NCI-H1092 (cell line): ENCODE measurements at places on chromosomes 1 and 21.

DNA sequence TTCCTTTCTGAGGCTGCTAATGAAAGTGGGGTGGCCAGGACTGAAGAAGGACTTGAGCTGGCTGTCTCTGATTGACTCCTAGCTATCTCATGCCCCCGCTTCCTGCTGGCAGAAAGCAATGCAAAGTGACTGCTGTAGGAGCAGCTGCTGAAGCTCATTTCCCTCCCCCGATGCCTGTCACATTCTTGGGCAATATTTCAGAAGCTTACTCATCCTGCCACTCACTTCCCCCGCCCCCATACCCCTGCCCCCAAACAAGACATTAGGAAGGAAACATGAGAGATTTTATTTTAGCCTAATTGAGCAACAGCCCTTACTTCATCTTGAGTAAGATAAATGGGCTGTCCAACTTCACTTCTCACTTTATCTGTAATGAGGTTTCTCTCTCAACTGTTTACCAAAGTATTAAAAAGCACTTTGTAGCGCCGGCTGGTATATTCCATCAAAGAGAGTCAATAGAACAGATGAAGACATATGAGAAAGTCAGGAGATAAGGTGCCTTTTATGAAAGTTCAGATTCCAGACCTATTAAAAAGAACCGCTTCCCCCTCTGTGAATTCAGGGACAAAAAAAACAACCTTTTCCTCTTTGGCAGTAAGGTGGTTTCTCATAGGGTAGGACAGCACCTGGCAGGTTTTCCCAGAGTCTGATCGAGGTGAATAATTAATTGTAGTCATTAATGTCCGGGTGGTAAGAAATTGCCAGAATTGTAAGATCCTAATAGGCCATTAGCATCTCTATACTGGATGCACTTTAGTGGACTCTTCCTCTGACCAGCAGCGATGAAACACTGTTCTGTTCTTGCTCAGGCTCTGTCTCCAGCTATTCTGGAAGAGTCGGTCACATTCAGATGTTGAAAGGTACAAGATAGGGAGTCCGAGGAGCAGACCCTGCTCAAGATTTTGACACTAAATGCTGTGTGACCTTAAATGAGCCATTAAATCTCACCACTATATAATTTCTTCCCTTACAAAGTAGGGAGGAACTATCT lies 70.2 kb downstream of the SH3GLB1 start:
- peak; percentile 31 for DNase-seq

DNA sequence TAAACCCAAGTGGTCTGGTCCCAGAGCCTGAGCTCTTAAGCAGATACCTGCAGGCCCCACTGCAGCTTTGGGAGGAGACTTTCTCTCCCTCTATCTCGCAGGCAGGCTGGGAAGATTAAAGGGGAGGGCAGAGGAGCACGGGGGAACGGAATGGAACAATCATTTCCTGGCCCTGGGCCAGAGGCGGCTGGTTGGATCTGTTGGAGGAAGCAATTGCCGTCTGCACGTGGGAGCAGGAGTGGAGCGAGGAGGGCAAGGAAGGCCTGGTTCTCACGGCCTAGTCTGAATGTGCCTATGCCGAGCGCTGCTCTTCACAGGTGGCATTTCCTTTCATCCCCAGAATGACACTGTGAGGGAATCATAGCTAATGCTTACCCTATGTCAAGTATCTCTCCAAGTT lies 23.7 kb downstream of the NKAIN1 start:
- DNase-seq: peak; percentile 79

DNA sequence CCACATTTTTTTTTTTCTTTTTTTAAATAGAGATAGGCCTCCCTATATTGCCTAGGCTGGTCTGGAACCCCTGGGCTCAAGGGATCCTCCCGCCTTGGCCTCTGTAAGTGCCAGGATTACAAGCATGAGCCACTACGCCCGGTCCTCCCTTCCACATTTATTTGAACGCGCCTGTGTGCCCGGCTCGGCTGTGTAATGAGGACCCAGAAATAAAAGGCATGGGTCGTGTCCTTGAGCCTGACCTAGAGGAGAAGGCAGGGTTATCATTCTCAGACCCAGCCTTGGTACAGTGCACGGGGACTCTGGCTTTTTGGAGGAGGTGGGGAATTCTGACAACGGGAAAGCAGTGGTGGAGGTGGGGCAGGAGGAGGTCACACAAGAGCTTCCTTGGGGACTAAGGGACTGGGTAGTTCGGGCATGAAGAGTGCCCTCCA lies 841 bp downstream of the CENPF start:
- DNase-seq: no peak

DNA sequence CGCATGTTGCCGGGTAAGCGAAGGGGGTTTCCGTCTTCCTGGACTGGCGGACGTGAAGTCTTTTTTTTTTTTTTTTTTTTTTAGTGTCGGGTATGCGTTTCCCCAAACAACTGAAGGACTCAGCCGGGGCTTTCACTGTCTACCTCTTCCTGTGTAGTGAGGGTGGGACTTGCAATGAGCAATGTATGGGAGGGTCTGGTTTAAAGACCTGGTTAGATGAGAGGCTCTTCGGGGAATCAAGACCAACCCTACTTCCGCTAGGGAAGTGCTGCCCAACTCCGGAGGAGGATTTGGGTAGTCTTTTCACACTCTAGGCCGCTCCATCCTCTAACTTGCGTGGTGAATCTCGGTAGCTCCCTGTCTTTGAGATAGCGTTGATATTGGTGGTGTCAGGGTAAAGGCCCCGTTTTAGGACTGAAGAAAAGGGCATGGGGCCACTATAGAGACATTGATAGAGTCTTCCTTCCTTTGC lies 754 bp downstream of the PRRC2C start:
- DNase-seq: no peak

GRCh38 chr21:34688145-34688544 lies 19.4 kb downstream of the CLIC6 start:
- DNase-seq: no peak

GRCh38 chr1:61192663-61193330 lies 110.4 kb downstream of the NFIA start:
- no peak for DNase-seq

DNA sequence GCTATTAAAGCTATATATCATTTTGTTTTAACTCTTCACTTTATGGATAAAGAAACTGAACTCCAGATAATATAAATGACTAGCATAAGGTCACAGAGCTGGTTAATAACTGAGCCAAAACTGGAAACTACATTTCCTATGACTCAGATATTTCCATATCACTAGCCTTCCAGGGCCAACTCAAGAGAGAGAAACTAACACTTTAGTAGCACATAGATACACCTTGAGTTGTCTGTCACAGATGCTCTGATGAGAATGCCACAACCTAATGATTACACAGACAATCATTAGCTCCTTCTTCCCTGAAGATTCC lies 40.7 kb downstream of the NME7 start:
- no peak for DNase-seq

GRCh38 chr1:12144969-12145368 lies 21.8 kb upstream of the TNFRSF1B start:
- no peak for DNase-seq

- DNase-seq: no peak
Observed at GRCh38 chr21:31886915-31887314, 14.1 kb downstream of the HUNK start.
